ELF-1 (cell line): ENCODE measurements at places on chromosomes 4 and X.

- DNase-seq = no peak
Measured at GRCh38 chr4:89658701-89659024, 178.3 kb downstream of the SNCA start.

DNA sequence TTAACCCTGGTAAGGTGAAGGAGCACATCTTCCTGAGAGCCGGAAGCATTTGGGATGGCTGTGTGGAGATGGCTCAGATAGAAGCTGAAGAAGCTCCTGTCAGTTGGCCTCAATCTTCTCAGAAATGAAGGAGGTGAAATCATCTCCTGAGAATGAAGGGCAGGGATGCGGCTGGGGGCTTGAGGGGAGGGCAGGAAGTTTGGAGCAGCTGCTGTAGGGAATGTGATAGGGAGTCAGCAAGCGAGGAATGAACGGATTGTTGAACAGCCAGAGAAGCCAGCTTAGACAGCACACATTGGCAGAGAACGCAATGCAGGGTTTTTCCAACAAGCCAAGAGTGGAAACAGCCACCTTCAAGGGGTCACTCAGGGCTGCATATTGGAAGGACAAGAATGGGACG, 10.0 kb downstream of the KCNE5 start:
- peak; percentile 15 for DNase-seq

DNA sequence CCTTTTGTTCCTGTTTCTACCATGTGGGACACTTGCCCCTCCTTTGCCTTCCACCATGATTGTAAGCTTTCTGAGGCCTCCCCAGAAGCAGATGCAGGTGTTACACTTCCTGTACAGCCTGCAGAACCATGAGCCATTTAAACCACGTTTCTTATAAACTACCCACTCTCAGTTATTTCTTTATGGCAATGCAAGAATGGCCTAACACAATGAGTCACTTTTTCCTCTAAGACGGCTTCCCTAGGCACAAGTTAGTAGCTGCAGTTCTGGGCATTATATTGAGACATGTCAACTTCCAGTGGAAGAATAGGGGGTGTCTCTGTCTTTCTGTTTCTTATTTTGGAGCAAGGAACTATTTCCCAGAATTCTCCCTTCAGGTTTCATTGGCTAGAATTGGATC, 32.9 kb upstream of the DIPK2B start:
- no peak for DNase-seq

DNA sequence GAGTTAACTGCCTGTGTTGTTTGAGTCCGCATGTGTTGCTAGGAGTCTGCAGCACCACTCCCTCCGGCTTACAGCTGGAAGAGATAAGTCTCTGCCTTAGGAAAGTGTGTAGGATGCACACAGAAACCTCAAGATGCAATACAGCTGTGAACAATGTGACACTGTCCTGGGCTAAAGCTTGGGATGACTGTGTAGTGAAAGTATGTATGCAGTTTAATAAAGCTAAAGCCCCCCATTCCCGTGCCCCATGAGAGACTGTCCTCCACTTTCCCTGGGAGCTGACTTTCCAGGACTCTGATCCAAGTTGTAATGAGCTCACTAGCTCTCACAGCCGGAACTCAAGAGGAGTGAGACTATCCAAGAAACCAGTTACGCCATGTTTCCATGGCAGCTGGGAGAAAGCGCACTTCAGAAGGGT, 156.6 kb upstream of the FTHL17 start:
- DNase-seq = no peak

GRCh38 chr4:40915318-40916217, 165.8 kb downstream of the NSUN7 start:
- no peak for DNase-seq

- no peak for DNase-seq
Measured at GRCh38 chr4:82893942-82894341, 3.0 kb upstream of the SEC31A start.

- no peak for DNase-seq
Measured at GRCh38 chr4:124757126-124757525, 44.6 kb upstream of the ANKRD50 start.

- no peak for DNase-seq
Measured at GRCh38 chrX:104432321-104432720, 133.7 kb upstream of the IL1RAPL2 start.

DNA sequence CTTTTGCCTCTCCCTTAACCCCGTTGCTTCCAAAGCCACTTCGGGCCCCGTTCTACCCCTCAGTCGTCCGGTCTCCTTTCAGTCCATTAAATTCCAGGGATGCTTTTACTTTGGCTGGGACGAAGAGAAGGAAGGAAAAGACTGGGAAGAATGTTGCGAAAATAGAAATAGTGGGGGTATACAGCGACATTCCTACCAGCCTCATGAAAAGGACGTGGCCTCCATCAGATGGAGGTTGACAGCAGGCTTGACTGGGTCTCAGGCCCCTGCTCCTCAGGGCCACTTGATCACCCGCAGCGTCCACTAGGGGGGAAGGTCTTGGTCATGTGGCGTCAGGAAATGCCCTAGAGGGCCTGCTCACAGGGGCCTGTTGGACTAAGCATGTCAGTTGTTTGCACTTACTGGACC, 657 bp upstream of the ANKRD50 start:
- DNase-seq = peak; percentile 87

DNA sequence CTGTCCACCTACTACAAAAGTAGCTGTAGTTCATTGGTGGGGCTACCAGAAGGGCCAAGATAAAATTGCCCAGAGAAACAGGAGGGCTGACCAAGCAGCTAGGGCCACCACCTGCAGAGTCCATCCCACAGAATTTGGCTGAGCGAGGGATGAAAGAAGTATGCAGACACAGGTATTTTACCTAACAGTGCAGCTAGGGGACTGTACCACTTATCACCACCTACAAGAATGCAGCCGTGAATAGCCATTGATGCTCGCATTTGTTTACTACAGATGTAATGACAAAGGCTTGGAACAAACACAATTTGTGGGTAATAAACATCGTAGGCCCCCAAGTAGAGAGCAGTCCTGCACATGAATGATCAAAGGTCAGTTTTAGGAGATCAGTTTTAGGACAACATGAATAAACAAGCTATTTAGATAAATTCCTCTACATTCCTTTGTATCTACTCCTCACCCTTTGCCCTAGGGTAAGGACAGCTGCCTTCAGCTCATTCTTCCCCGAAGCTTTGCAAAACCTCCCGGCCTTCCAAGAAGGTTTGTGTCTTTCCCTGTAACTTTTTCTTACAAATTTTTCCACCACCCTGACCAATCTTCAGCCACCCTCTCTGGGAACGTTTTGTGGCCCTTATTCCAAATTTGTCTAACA, 49.5 kb downstream of the ZNF718 start:
- peak; percentile 25 for DNase-seq

DNA sequence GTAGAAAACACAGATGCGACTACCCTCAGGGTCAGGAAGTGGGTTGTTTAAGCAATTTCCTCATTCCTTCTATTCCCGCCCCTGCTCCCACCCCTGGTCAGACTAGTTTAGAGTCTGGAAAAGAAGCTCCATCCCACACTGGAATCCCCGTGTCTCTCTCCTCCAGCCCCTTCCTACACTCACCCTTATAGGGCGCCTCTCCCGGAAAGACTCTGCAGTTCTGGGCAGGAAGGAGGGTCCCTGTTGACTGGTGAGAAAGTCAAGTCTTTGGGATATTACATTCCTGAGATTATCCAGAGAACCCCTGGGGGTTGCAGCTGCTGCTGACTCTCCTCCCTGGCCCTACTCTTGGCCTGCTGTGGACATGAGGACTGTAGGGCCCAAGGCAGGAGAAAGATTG, 11.9 kb downstream of the STARD8 start:
- peak; percentile 89 for DNase-seq

- no peak for DNase-seq
Measured at GRCh38 chr4:48329976-48330375, 11.4 kb upstream of the SLAIN2 start.

DNA sequence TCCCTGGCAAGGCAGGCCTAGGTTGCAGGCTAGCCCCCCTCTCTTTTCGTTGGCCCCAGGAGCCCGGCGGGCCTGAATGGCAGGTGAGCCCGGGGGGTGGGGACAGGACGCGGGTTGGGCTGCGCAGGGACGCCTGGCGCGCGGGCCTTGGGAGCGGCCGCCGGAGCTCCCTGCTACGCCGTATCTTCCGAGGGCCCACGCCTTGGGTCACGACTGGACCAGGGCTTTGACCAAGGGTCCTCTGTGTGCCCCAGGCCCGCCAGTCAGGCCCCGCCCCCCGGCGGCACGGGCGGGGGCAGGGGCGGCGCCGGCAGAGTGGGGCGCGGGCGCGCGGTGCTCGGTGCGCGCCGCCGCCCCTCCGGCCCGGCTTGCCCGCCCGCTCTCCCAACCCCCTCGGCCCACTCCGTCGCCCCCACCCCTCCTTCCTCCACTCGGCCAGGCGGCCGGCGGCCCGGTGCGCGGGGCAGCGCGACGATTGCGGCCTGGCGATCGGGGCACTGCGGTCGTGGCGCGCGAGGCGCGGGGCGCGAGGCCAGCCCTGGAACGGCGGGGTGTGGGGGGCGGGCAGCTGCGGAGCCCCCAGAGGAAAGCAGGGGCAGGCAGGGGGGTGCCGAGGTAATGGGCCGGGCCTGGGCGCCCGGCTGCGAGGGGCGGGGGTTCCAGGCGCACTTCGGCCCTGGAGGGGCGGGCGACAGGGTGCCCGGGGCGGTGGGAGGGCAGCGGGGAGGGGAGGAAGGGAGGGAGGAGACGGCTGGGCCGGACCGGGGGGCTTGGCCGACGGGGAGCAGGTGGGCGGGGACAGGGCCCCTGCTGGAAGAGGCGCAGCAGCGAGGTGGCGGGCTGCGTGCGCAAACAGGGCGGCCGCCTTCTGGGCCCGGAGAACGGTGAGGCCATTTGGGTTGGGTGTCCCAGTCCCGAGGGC, at the start of gene PRRG3:
PRRG3 (plus strand) TSS at position 798 of the 922 bp plus-strand sequence. CDS start 3,357 bp downstream, outside the sequence.
- peak; percentile 40 for DNase-seq

GRCh38 chr4:18844726-18845125, 823.2 kb upstream of the LCORL start:
- DNase-seq = no peak

- DNase-seq = no peak
Measured at GRCh38 chr4:2433609-2434350, 15.0 kb downstream of the CFAP99 start.

- no peak for DNase-seq
Measured at GRCh38 chr4:86554646-86555045, 39.5 kb upstream of the PTPN13 start.

GRCh38 chrX:15465347-15465746, 27.8 kb downstream of the PIR start:
- no peak for DNase-seq

DNA sequence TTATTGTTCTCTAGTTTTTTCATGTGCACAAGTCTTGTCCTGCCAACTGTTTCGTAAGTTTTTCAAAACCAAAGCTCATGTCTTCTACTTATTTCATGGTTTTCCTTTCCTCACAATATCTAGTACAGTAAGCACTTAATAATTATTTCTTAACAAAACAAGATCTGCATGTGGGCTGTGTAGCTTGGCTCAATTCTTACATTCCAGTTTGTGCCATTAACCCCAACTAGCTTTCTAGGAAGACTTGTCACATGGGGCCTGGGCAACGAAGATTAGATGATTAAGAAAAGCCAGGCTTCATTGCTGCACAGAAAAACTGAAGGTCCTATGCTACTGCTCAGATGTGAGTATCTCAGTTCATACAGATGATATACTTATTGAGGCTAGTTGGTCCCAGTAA, 155.3 kb upstream of the TEX13A start:
- no peak for DNase-seq

GRCh38 chr4:169116270-169116901, 106.3 kb upstream of the CBR4 start:
- no peak for DNase-seq

DNA sequence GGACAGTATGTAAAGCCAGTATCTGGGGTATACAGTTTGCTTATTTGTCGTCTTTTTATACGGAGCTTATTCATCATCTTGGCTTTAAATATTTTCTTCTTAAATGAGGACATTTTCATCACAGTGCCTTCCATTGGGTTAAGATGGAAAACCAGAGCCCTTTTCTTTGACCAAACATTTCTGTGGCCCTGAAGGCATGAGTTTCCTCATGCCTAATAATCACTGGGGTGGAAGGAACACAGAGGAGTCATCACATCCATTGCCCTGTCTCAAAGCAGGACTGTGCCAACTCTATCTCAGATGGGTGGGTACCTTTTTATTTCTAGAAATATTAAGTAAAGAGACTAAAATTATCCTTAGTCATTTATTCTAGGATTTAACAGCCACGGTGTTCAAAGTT, 40.0 kb downstream of the CHRDL1 start:
- DNase-seq = no peak

- DNase-seq = no peak
Measured at GRCh38 chrX:71604141-71604540, 14.2 kb downstream of the CXCR3 start.

DNA sequence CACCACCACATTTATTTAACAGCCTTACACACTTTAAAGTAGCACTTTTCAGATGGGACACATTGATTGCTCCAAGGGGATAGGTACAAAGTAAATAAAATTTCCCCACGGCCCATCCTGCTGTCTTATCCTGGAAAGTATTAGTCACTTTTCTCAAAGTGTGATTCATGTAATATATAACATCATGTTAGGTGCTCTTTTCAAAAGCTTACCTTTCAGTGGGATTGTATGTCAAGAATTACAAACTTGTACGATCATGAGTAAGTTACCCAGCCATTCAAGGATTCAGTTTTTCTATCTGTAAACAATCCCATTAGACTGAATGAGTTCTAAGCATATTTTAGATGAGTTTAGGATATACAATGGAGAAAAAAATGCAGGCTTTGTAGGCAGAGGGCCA, 876.6 kb upstream of the GRID2 start:
- DNase-seq = no peak

DNA sequence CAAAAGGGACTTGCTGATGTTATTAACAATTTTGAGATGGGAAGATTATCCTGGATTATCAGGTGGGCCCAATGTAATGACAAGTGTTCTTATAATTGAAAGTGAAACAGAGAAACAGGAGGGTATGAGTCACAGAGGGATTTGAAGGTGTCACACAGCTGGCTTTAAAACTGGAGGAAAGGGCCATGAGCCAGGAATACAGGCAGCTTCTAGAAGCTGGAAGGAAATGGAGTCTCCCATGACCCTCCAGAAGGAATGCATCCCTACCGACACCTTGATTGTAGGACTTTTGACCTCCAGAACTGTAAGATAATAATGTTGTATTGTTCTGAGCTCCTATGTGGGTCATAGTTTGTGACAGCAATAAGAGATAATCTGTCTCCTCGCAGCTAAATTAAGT, 98.0 kb upstream of the STIM2 start:
- no peak for DNase-seq

GRCh38 chrX:109709129-109709631, 23.9 kb downstream of the ACSL4 start:
- DNase-seq = peak; percentile 22

DNA sequence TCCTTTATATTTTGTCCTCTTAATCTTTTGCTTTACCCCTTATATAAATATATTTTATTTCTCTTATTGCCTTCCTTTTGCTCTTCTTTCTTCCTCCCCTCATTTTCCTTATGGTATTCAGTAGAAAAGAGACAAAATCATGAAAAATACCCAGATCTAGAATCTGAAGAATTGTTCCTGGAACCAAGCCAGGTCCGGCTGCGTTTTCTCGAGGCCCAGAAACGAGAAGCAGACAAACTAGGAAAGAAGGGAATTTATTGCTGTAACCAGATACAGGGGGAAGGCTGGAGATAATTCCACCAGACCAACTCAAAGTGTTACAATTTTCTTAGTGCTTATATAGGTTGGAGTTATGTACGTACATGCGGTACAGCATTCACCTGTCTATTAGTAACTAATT, 328.7 kb downstream of the GABRG1 start:
- no peak for DNase-seq

- DNase-seq = no peak
Measured at GRCh38 chr4:6088950-6089349, 70.7 kb upstream of the C4orf50 start.
